ENCODE measurements at places on chromosomes 11 and 22.

GRCh38 chr11:86255896-86256295 is 11.3 kb downstream of the EED start:
- DNase-seq, result no peak

- DNase-seq, result no peak
Observed at GRCh38 chr11:75346912-75347647, 4.4 kb downstream of the ARRB1 start.

- DNase-seq, result no peak
Observed at GRCh38 chr11:119341222-119342022, 739 bp upstream of the C1QTNF5 start.

DNA sequence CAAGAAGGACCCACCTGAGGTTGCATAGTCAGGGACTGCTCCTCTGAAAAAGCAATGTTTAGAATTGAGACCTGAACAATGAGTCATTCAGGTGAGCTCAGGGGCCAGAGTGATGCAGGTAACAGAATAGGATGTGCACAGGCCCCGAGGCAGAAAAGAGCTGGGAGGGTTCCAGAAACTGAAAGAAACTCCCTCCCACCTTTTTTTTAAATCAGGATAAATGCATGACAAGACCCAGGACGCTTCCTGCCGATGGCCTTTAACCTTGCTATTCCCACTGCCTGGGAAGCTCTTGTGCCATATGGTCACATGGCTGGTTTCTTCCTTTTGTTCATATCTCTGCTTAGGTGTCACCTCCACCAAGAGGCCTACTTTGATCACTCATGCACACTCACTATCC is 214.2 kb upstream of the ZBED5 start:
- DNase-seq, result no peak

DNA sequence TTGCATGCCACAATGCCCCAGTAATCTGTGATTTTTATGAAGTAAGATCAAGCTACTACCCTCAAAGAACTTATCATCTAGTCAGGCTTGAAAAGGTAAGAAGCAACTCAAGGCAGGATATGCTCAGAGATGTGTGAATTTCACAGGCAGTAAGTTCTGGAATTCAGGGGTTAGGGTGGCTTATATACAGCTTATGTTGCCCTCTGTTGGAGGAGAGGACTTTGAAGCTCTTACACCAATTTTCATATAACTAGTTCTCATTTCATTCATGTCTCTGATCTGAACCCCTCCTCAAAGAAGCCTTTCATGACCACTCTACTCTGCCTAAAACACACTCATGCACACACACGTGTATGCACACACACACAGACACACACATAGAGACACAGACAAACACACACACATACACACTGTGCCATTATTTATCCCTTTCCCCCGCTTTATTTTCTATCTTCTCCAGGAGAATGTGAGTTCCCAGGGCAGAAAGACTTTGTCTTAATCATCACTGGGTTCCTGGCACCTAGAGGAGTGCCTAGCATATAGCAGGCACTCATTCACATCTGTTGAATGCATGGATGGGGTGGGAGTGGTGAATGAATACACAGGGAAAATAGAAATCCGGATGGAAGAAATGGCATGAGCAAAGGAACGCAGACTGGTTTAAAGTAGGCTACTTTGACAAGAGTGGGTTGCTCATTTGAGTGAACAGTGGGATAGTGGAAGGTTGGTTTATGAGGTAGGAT is 220.7 kb upstream of the ZBED5 start:
- no peak for DNase-seq

- no peak for DNase-seq
Observed at GRCh38 chr11:72338741-72339140, 94.8 kb upstream of the PHOX2A start.

DNA sequence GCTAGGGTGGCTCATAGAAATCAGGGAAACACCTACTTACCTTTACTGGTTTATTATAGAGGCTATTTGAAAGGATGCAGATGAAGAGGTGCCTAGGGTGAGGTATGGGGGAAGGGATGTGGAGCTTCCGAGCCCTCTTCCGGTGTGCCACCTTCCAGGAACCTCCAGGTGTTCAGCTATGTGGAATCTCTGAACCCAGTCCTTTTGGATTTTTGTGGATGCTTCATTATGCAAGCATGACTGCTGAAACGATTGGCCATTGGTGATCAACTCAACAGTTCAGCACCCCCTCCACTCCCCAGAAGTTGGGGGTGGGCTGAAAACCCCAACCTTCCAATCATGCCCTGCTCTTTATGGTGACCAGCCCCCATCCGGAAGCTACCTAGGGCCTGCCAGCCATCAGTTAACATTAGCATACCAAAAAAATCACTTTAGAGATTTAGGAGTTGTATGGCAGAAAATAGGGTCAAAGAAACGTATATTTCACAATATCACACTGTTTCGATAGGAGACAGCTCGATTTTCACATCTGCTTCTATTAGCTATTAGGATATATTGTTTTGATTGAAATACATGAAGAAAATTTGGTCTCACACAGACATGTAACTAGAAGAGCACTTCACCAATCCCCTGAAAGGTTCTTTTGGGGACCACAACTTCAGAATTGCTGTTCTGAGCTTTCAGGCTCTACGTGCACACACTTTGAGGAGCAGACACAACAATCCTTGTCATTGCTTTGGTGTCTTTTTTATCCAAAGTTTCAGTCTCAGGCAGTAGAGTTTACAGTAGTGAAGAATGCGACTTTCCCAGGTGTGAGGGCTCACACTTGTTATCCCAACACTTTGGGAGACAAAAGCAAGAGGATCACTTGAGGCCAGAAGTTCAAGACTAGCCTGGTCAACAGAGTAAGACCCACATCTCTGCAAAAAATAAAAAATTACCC is 3.3 kb upstream of the POLR2G start:
- DNase-seq, result no peak

DNA sequence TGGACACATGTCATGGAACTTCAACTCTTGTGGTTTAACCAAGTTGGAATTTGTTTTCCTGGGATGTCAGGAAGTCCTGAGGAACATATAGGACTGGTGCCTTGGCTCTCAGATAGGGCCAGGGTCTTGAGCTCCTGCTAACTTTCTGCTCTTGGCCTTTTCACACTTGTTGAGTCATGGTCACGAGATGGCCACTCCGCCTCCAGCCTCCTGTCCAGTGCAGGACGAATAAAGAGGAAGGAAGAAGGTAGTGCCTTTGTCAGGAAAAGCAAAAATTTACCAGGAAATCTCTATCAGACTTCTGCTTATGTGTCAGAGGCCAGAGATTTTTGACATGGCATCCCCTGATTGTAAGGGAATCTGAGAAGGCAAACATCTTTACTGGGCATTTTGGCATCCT is 89.1 kb upstream of the ARHGAP20 start:
- no peak for DNase-seq

DNA sequence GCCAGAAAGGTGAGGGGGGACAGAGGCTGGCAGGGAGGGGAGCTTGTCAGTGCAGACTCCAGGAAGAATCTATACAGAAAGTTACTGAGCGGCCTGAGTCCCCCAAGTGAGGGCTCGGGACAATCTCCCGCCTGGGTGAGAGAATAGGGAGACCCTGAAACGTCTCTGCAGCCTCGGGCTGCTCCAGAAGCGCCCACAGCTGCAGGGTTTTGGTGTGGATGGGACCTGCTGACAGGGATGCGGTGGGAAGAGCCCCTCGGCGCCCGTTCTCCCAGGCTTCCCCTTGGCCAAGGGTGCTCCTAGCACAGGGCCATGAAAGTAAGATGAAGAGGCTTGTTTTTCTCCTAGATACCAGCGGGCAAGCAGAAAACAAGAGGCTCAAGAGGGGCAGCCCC is 743 bp upstream of the RCE1 start:
- no peak for DNase-seq

DNA sequence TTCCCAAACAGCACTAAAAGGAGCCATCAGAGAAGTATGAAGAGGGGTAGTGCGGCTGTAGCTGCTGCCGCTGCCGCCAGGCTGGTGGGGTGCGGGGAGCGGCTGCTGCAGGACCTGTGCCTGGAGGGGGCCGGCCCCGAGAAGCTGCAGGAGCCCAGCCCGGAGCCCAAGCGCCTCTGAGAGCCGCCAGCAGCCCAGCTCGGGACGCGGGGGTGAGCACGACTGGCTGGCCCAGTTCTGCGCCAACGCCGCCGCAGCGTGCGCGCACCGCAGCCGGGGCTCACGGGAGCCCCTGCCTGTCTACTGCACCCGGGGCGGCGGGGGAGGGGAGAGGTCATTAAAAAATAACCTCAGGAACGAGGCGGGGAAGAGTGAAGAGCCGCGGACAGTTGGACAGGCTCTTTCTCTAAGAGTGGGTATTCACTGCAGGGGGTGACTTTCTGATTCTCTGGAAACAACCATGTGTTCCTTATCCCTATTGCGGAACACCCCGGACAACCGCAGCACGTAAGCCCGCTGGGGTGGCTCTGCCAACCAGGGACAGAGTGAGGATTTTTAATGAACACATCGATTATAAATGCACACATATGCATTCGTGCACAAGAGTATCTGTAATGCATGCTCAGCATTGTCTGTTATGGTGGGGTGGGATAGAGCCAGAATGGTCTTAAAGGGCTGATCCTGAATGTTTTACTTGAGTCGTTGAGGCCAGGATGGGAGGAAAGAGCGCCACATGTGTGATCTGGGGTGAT is 453 bp downstream of the GAS2 start:
- no peak for DNase-seq

- DNase-seq, result no peak
Observed at GRCh38 chr11:72334651-72335050, 90.7 kb upstream of the PHOX2A start.

- DNase-seq, result no peak
Observed at GRCh38 chr22:44020981-44021380, 3.1 kb upstream of the PARVB start.
